CD4-positive, alpha-beta T cell treated with Interleukin-21 for 1 hour (primary cell): ENCODE measurements at places on chromosomes 2 and 18.

DNA sequence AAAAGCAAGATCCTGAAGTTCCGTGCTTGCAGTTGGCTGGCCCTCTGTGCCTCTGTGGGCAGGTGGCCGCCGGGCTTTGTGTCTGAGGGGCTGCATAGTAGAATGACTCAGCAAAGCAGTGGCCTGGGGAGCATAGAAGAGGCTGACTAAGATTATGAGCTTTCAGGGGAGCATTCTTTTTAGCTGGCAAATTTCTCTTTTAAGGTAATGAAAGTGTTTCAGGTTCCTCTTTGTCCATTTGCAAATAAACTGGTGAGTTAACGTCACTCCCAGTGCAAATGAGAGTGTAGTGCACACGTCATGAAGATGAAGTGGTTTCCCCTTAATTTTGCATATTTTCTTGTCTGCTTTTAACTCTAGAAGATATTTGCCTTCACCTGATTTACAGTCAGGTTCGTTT is 98.6 kb downstream of the BCL2L11 start:
- DNase-seq, result peak; percentile 7

DNA sequence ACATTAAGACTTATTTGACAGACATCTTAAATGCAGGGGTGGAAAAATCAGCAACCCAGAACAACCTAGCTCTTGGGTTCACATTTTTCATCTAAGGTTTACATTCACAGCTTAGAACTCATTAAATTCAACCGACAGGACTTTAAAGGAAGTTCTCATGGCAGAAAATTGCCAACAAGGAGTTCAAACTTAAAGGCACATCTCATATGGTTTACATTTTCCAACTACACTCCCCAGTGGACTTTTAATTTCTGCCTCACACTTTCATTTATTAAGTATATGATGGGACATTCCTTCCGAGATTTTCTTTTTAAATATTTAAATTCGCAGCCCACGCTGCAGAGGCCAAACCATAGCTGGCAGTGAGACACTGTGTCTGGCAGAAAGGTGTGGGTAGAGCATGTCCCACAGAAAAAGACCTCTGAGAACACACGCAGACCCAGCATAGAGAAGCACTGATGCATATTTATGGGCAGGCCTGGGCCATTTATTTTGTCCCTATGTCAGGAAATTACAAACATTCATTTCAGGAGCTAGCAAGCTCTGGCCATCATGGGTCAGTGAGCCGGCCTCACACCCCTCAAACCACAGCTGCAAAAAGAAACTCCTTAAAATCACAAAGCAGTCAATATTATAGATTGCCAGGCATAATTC is 46.3 kb downstream of the STK39 start:
- DNase-seq, result no peak

DNA sequence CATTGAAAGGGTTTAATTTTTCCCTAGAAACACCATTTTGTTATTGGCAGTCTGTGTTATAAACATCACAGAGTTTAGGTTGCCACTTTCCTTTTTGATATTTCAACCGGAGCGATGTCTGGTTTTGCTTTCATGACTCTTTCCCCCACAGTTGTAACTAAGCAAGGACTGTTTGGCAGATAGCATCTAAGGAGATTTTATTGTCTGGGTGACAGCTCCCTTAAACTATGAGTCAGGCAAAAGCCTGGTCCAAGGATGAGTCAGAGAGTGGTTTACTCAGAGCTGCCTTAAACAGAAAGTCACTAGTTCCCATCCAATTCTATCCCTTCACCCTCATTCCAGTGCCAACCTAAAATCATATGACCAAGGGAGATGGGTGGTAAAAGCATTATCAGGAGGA is 341.6 kb upstream of the VWC2L start:
- DNase-seq, result no peak

DNA sequence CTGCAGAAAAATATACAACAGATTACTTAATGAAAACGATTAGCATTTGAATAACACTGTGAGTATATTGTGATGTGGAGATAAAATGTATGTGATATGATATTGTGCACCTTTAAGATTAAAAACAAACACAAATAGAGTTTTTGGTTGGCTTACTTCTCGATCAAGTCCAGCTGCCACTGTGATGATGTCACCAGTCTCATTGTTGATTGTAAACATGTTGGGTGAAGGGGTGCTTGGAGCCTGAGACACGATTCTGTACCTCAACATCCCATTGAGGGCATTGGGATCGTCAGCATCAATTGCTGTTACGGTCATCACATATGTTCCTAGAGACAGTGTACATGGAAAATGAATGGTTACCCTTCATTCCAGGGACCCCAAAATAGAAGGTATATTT is 174.1 kb downstream of the CDH2 start:
- DNase-seq, result no peak
